ENCODE measurements at places on chromosomes 4 and X. TPM values are rescaled to one million over a fixed set of nuclear protein-coding genes. Genes with fewer than 3 reads are reported as not detected.
A peak's percentile ranks its signal among the peaks of the same experiment; 100 is the strongest.

DNA sequence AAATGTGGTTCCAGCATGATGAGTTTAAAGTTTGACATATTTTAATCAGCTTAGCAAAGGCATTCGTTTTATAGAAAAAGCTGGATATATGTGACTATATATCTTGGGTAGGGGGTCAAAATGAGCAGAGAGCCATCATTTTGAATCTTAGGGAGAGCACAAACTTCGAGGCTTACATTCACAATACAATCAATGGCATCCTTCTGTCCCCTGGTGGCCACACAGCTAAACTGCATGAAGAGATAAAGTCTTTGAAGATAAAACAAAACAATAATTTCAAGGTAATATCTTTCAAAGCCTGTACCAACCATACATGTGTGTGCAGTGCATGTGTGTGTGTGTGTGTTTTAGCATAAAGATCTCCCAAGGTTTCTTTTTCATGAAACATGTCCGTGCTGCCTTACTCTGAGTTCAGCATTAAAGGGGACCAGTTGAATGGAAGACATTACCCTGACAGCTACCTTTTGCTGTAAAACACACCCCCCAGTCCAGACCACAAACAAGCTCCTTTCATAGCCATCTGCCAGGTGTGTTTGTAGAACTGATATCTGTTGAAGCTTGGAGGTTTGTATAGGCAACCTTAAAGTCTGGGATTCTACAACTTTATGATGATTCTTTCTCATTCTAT lies 22.0 kb downstream of the DYNLT3 start:
- peak; percentile 69 for ATAC-seq

The HDX gene
- total RNA-seq: 0.48 TPM

- no peak for ATAC-seq
Measured at GRCh38 chrX:103488332-103488731, 31.0 kb downstream of the RAB40A start.

- ATAC-seq: no peak
Measured at GRCh38 chr4:145307120-145307519, 126.7 kb upstream of the OTUD4 start.

The PWWP3B gene
- 0.04 TPM for total RNA-seq

The BEX5 gene
- total RNA-seq: 0.80 TPM

GRCh38 chr4:111937368-111937767 lies 207.9 kb upstream of the FAM241A start:
- ATAC-seq: peak; percentile 79

The ZNF718 gene
- 3.3 TPM for total RNA-seq

The CRMP1 gene
- total RNA-seq: 1.8 TPM

The FAM149A gene
- total RNA-seq: 1.6 TPM

DNA sequence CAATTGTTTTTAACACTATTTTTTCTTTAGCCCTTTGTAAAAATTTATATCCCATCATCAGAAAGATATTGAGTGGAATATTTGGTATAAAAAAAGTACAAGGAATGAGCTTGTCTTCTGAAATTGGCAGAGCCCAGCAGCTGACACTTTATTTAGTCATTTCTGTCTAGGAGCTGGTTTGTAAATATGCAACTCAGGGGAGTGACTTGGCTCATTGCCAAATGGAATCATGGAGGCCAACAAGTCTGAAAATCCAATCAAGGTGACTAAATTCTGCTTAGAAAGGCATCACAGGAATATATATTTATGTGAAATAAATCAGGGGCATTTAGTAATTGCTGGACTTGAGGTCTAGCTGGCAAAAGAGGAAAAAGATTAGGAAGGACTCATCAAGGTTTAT lies 74.4 kb downstream of the OTC start:
- no peak for ATAC-seq

GRCh38 chr4:143054971-143055370 lies 129.7 kb upstream of the USP38 start:
- no peak for ATAC-seq

DNA sequence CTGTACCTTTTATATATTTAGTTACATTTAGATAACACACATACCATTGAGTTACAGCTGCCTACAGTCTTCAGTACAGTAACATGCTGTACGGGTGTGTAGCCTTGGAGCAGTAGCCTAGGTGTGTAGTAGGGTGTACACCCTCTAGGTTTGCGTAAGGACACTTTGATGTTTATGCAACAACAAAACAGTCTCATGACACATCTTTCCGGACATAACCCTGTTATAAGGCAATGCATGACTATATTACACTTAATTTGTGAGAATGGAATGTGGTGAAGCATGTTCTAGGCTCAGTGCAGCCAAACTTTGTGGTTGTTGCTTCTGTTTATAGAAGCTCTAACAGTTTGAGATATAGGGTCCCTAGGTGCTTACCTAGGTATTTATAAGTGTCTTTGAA lies 65.4 kb downstream of the SPRY1 start:
- ATAC-seq: peak; percentile 99

The ZBED1 gene
- 16.0 TPM for total RNA-seq

All from esophagus mucosa (tissue), 1 donor.